ENCODE measurements at places on chromosomes 5 and 9. TPM values are rescaled to one million over a fixed set of nuclear protein-coding genes. Genes with fewer than 3 reads are reported as not detected.

DNA sequence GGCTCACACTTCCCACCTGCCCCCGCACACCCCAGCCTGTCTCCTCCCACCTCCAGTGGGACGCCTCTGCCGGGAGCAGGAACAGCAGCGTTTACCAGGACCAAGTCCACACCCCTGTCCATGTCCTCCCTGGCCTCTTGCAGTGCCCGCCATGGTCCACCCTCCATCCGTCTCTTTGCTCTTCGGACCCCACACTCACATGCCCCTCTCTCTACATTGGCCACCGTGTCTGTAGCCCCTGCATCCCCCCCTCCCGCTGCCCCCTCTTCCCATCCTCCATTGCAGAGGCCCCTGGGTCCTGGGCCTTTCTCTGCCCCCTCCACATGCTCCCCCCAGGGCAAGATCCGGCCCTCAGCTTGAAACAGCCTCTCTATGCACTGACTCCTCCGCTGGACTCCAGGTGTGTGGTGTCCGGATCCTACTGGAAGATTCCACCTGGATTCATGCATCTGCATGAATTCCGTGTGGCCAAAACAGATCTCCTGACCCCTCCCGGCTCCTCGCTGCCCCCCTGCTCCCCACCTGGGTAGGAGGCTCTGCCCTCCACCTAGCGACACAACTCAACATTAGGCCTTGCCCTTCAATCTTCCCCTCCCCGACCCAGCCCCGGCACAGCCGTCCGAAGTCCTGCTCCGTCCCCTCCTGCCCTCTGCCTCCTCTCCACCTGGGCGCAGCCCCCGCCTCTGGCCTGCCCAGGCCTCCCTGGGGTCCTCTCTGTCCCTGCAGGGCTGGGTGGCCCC lies 168.5 kb downstream of the OLFM1 start:
- DNase-seq, result no peak

GRCh38 chr5:103624675-103625074 lies 62.1 kb upstream of the NUDT12 start:
- no peak for DNase-seq

DNA sequence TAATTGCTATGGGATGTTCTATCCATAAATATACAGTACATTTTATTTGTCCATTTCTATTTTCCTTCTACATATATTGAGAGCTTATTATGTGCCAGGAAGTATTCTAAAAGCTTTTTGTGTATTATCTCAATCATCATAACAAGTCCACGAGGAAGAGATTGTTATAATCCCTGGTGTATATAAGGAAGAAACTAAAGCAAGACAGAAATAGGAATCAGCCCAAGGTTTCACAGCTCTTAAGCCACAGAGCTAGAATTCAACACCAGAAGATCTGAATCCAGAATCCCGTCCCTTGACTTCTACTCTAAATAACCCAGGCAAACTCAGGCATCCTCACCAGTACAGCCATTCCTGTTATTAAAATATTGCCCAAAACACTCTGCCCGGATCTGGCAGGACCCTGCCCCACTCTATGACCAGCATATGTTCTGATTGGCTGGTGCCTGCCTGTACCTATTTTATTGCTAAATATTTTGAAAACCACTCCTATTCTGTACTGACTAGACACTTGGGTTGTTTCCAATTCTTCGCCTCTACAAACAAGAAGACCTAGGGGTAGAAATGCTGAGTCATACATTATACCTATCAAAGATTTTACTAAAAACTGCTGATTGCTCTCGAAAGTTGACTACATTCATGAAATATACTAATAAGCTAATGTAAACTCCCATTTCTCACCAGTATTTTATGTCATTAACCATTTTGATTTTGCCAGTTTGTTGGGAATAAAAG lies 297.4 kb downstream of the ENC1 start:
- no peak for DNase-seq

The SLC6A7 gene
- polyA plus RNA-seq, result 0.06 TPM
